Tibial nerve (tissue), 4 donors: ENCODE measurements at places on chromosomes 6 and 20. TPM values are rescaled to one million over a fixed set of nuclear protein-coding genes. Genes with fewer than 3 reads are reported as not detected.
A peak's percentile ranks its signal among the peaks of the same experiment; 100 is the strongest.

DNA sequence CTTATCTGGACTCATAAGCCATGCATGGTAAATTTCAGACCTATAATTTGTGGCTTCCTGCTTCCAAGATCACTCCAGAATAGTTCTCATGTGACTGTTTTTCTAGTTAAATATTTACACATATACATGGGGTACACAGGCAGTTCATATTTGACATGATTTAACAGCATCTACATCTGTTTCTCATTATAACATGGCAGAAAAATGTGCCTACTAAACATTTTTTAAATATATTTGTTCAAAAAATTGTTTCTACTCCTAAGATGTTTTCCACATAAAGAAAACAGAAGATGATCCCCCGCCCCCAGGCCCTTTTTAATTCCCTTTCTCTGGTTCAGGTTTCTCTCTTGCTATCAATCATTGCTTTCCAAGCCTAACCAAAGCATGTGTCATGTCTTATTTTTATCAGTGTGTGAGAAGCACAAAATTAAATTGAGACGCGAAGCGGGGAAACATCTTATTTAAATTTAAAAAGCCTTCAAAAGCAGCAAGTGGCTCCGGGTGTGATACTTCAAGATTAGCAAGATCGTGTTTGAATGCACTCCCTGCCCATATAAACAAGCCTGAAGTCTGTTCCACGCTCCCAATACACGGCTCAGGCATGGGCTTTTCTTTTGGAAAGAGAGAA is 37.3 kb downstream of the IPCEF1 start:
- H3K4me1 ChIP-seq, result no peaks in the 10 kb centered on the region
- H3K4me3 ChIP-seq, result peak overlapping the region; percentile 5
- no peaks in the 10 kb centered on the region for H3K27me3 ChIP-seq
- DNase-seq, result no peak
- peak overlapping the region; percentile 72 for H3K27ac ChIP-seq

GRCh38 chr6:127812985-127813698 is 87.7 kb downstream of the THEMIS start:
- no peaks in the 10 kb centered on the region for H3K27me3 ChIP-seq
- H3K4me3 ChIP-seq, result no peak overlapping the region
- no peak overlapping the region for H3K27ac ChIP-seq
- H3K4me1 ChIP-seq, result no peaks in the 10 kb centered on the region

DNA sequence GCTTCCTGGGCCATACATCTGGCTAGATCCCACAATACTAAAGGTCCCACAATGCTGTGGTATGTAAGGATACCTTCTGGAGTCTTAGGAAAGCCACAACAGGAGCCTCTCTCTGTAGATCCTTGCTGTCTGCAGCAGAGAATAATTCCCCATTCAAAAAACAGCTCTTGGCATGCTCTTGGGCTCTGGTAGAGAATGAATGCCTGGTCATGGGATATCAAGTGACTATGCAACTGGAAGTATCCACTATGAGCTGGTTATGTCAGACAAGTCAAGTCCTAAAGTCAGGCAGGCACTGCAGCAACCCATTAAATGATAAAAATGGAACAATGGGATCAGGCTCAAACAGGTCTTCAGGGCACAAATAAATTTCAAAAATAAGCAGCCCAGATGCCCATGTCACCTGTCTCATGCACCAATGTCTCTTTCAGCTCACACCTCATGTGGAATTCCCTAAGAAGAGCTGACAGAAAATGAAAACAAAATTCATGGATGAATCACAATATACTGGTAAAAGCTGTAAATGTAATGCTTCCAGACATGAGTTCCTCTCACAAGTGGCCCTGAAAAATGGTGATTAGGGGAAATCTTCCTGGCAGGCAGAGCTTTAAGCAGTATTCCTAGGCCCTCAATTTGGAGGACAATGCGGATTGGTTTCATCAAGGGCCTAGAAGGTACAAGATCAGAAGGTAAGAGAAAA is 4.3 kb downstream of the AK9 start:
- no peak overlapping the region for H3K27ac ChIP-seq
- H3K27me3 ChIP-seq, result no peaks in the 10 kb centered on the region
- no peaks in the 10 kb centered on the region for H3K36me3 ChIP-seq
- peaks cover 5% of the 10 kb centered on the region for H3K4me1 ChIP-seq
- H3K4me3 ChIP-seq, result no peak overlapping the region

DNA sequence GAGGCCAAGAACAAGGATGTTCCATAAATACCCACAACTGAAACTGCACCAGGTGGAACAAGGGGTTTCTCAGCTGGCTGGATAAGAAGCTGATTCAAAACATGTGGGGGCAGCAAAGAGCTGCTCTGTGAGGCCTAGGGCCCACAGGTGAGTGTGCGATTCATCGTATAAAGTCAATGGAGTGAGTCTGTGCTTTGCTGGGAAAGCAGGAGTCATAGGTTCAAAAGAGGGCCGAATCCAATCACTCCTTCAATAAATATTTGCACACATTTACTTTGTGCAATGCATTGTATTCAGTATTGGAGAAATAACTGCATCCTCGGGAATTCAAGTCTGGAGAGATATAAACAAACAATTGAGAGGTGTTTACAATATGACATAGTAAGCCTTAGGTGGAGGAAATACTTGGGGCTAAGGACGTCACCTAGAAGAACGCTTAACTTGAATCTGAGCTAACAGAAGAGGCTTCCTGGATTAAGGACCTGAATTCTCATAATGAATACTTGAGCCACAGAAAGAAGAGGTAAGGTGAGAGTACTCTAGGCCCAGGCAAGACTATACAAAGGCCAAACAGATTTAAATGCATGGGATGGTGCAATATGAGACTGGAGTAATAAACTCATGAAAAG is 83.7 kb upstream of the TMEM30A start:
- no peaks in the 10 kb centered on the region for H3K36me3 ChIP-seq
- H3K4me1 ChIP-seq, result no peaks in the 10 kb centered on the region
- no peak for DNase-seq
- no peak overlapping the region for H3K27ac ChIP-seq
- no peaks in the 10 kb centered on the region for H3K27me3 ChIP-seq

- no peaks in the 10 kb centered on the region for H3K4me1 ChIP-seq
- H3K36me3 ChIP-seq, result no peaks in the 10 kb centered on the region
- DNase-seq, result no peak
- no peaks in the 10 kb centered on the region for H3K27me3 ChIP-seq
- H3K27ac ChIP-seq, result no peak overlapping the region
- no peak overlapping the region for H3K4me3 ChIP-seq
Observed at GRCh38 chr20:12289465-12289864, 371.8 kb downstream of the BTBD3 start.

DNA sequence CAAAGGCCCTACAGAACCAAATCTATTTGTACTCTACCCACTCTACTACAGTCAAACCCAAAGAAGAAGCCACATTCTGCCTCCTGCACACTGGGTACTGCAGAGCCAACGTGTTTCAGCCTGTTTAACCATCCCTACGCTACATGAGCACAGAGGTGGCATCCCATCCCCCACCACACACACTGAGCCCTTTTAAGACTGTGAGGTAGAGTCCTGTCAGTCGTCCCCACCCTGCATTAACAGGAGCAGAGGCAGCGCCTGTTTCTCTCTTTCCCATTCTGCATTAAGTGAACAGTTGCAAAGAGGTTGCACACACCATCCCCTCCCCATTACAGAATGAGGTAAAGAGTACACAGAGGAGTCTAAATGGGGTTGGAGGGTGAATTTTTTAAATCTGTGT is 5.2 kb upstream of the RSPH4A start:
- H3K4me3 ChIP-seq, result no peak overlapping the region
- H3K27ac ChIP-seq, result no peak overlapping the region
- DNase-seq, result no peak
- H3K4me1 ChIP-seq, result no peaks in the 10 kb centered on the region

DNA sequence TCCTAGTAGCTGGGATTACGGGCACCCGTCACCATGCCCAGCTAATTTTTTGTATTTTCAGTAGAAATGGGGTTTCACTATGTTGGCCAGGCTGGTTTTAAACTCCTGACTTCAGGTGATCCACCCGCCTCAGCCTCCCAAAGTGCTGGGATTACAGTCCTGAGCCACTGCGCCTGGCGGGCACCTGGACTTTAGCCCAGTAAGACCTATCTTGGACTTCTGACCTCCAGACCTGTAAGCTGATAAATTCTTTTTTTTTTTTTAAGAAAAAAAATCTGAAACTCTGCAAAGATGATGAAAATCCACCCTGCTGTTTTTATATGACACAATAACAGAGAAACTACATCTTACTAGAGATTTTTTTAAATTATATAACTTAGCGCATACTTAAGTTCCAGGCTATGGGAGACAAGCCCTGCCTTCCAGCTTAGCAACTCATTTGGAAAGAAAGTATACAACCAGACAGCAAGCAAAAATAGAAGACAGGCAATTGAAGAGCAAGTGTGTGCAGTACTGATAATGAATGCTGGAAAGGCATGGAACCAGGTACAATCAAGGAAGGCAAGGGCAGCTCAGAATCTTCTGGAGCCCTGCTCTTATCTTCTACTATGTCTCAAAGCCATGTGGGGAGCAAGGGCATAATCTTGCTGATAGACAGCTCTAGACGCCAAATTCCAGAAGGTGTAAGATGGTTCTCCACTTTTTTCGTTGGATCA is 104.2 kb downstream of the CD83 start:
- no peaks in the 10 kb centered on the region for H3K4me1 ChIP-seq
- no peaks in the 10 kb centered on the region for H3K27me3 ChIP-seq

DNA sequence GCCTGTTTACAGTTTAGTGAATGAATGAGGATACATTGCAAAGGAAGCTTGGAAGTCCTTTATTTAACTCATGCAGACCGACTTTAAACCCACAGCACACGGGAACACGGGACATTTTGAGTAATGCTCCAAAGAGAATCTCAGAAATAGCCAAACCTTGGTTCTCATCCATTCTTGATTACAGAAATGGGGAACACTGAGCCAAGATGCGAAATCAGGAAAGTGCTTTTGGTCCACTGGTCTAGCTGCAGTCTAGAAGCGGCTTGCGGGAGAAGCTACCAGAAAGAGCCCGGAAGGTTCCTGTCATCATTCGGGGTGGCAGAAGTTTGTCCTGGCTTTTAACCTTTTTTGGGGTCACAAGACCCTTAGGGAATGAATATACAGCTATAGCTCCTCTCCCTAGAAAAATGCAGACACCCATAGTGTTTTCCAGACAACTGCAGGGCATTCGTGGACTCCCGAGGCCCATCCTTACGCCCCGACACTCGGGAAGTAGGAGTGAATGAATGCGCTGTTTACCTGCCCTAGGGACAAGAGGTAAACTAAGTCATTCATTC is 475 bp upstream of the TMEM181 start:
- peak overlapping the region; percentile 95 for H3K27ac ChIP-seq
- peaks cover 13% of the 10 kb centered on the region for H3K4me1 ChIP-seq
- H3K27me3 ChIP-seq, result peaks cover 2% of the 10 kb centered on the region
- no peak for DNase-seq
- no peaks in the 10 kb centered on the region for H3K36me3 ChIP-seq

DNA sequence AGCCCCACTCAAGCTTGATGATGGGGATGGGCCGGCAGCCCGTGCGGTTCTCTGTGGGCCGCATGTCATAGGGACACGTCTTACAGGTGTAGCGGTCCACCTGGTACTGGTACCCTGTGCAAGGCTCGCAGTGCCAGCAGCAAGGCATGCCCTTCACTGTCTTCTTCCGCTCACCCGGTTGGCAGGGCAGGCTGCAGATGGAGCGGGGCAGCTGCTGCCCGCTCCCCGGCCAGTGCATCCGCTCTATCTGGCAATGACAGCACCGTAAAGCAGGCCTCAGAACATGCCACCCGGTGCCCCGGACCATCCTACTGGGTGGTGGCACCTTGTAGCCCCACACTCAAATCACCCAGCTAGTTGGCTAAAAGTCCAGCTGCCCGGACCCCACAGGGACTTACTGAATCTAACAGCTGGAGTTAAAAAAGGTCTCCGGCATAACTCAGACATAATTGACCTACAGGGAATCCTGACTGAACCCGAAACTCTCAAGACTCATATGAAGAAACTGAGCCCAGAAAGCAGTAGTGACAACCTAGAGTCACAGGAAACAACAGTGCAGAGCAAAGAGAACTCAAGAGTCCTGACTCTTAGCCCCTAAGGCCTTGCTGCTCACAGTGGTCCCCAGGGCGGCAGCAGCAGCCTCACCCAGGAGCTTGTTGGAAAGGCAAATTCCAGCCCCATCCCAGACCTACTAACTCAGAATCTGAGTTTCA is 109.4 kb downstream of the GRM4 start:
- H3K4me1 ChIP-seq, result no peaks in the 10 kb centered on the region
- H3K27me3 ChIP-seq, result no peaks in the 10 kb centered on the region
- DNase-seq, result no peak
- no peak overlapping the region for H3K4me3 ChIP-seq
- H3K36me3 ChIP-seq, result no peaks in the 10 kb centered on the region

- no peak for DNase-seq
- no peaks in the 10 kb centered on the region for H3K36me3 ChIP-seq
- H3K27ac ChIP-seq, result no peak overlapping the region
- H3K4me3 ChIP-seq, result no peak overlapping the region
- no peaks in the 10 kb centered on the region for H3K27me3 ChIP-seq
- H3K4me1 ChIP-seq, result no peaks in the 10 kb centered on the region
Observed at GRCh38 chr6:16514249-16514648, 247.0 kb downstream of the ATXN1 start.

DNA sequence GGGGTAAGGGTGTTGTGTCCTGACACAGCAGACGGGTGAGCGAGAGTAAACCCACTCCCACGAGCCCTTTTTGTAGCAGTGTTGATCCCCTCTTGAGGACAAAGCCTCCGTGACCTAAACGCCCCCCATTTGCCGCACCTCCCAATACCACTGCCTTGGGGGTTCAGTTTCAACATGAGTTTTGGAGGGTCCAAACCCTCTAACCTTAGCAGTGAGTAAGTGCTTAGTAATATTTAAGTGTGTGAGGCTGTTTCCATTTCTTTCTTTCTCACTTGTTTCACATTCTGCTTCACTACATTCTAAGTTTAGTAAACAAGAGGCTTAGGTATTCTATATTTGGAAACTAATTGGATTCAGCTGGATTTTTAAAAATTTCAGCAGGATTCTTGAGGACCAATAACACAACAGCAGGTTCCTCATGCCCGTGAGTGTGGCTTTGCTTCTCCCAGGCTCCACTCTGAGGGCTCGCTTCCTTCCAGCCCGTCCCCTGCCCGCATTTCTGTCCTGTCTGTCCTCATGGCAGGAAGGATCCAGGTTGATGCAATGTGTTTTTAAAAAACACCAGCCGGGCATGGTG is 41.2 kb downstream of the SNX9 start:
- no peaks in the 10 kb centered on the region for H3K27me3 ChIP-seq
- no peak for DNase-seq
- no peak overlapping the region for H3K4me3 ChIP-seq
- H3K4me1 ChIP-seq, result peaks cover 25% of the 10 kb centered on the region

The PTCHD4 gene
- total RNA-seq, result 3.0 TPM

The EYS gene
- 0.39 TPM for total RNA-seq

The GSTA3 gene
- not detected for total RNA-seq

The LHFPL5 gene
- total RNA-seq, result not detected

The CLIC5 gene
- 47.2 TPM for total RNA-seq

The PI16 gene
- 70.2 TPM for total RNA-seq

The SLC22A3 gene
- total RNA-seq, result 361 TPM

The CST5 gene
- not detected for total RNA-seq

The PAX1 gene
- not detected for total RNA-seq

The NKX2-2 gene
- not detected for total RNA-seq

The SLC16A10 gene
- total RNA-seq, result 1.3 TPM
